ENCODE measurements at places on chromosomes 11 and 22.

DNA sequence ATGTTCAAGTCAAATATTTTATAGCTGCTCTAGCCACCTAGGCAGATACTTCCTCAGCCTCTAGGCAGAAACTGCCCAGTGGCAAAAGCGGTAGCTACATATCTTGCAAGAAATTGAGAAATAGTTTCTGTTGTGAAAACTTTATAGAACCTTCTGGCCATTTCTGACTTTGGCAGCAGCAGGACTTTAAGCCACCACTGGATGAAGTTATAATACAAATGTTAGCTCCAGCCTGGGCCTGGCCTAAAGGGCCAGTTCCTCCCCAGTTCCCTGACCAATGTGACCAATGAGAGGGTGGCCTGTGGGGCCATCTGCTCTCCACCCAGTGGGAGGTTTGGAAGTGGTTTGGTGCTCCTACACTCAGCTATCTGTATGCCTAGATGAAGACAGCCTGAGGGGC, 254.0 kb upstream of the NARS2 start:
- DNase-seq = no peak

- no peak for DNase-seq
Observed at GRCh38 chr22:35743326-35743860, 25.7 kb downstream of the APOL5 start.

GRCh38 chr11:95920460-95921105, 3.3 kb downstream of the MTMR2 start:
- DNase-seq = no peak

DNA sequence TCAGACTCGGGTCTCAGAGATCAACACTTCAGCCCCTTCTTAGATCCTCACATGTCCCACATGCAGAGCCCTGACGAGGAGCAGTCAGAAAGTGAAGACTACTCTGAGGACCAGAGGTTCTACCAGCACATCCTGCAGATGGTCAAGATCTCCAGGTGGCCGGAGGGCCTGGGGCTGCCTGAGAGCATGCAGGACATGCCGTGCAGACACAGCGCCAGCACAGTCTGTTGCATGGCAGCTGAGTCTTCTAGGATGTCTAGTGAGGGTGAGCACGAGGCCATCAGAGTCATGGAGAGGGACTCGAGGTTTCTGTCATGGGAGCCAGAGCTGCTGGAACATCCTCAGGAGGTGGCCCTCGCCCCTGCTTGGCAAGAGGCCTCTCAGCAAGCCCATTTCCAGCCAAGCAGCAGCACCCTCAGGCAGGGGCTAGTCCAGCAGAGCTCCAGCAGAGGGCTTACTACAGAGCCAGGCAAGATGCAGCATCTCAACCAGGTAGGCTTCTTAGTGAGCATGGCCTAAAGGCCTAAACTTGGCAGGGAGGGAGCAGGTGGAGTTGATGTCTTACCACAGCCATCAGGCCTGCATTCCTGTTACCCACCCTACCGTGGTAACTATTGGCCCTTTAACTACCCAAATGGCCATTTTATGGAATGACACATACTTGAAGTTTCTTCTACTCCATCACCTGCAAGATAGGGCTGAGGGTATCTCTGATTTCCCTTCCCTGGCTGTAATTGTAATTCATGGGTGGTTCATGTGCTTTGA, 28.7 kb downstream of the CEP164 start:
- no peak for DNase-seq

DNA sequence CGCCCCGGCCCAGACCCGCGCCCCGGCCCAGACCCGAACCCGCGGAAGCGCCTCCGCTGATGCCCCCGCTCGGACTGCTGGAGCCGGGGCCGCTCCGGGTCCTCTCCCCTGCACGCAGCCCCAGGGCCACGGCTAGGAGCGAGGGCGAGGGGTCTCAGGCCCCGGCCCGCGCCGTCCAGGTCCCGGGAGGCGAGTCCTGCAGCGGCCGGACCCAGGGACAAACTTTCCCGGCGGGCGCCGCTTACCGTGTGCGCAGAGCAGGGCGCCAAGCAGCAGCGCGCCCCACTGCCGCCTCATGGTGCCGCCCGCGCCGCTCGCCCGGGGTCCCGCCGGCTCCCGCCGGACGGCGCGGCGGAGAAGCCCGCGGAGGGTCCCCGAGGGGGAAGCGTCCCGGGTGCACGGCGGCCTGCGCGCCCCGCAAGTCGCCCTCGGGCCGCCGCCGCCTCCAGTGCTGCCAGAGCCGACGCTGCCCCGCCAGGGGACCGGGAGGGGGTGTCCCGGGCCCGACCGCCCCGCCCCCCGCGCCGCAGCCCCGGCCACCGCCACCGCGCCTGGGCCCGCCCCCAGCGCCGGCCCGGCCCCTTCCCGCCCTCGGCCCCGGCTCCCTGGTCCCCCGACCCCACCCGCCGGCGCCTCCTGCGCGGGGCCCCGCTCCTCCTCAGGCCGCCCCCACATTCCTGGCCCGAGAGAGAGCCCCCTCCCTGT, at the start of gene LRP4:
LRP4 (minus strand) TSS at position 468 of the 705 bp plus-strand sequence; CDS start at position 297, 171 bp downstream.
- DNase-seq = peak; percentile 50

DNA sequence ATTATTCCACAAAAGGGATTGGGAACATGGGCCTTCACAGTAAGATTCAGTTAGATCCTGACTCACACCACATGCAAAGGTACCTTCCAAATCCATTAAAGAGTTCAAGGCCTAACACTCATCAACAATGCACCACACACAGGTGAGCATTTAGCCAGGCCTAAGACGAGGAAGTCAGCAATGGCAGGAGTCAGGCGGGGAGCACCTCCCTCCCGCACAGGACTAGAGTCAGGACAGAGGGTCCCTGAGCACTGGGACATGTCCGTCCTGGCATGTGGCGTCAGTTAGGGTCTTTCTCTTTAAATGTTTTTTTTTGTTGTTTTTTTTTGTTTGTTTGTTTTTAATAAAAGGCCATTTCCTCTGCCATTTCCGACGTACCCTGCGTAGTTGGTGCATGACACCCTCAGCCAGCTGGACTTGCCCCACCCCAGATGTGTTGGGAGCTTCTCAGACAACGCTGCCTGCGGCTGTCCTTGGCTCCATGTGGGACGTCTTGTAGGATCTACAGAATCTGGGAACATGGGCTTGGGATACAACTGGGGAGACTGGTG, 1458.6 kb downstream of the BRD1 start:
- no peak for DNase-seq

GRCh38 chr11:120994091-120994859, 29.6 kb upstream of the TBCEL start:
- no peak for DNase-seq
